Gastroesophageal sphincter (tissue), 4 donors: ENCODE measurements at places on chromosomes 7 and 10. TPM values are rescaled to one million over a fixed set of nuclear protein-coding genes. Genes with fewer than 3 reads are reported as not detected.

The DGKB gene
- total RNA-seq, result 17.3 TPM

The UCN3 gene
- total RNA-seq, result not detected

- ATAC-seq, result no peak
Measured at GRCh38 chr10:73368238-73368637, 9.6 kb upstream of the CFAP70 start.

- no peak for ATAC-seq
Measured at GRCh38 chr7:98551611-98552273, 65.3 kb upstream of the NPTX2 start.

GRCh38 chr10:130040817-130041330 lies 69.8 kb downstream of the C10orf143 start:
- no peak for ATAC-seq

DNA sequence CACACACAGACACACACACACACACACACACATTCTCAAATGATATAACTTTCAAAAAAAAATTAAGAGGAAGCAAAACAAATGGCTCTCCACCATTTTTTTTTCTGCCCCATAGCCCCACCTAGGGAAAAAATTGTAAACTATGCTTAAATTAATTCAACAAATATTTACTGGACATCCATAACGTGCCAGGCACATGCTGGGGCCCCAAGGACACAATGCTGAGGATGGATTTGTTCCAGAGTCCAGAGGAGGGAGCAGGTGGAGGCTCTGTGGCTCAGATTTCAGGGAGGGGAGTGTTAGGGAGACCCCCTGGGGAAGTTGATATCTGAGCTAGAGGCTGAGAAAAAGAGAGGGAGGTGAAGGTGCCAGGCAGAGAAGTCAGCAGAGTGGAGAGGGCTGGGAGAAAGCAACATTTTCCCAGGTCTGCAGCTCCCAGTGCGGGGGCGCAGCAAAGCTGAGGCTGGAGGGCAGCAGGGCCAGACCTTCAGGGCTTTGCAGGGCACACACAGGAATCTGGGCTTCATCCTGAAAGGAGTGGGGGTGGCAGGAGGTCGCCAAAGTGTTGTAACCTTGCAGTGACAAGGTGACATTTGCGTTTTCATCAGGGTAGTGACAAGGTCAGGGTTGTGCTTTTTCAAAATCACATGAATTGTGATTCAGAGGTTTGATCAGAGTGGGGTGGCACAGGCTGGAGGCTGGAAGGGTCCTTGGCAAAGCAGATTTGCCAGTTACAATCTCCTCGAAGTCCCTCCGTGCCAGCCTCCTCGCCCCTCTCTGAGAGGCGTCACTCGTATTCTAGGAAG lies 261.6 kb downstream of the WDR11 start:
- no peak for ATAC-seq
